Caco-2 (cell line): ENCODE measurements at places on chromosomes 1 and 21.

DNA sequence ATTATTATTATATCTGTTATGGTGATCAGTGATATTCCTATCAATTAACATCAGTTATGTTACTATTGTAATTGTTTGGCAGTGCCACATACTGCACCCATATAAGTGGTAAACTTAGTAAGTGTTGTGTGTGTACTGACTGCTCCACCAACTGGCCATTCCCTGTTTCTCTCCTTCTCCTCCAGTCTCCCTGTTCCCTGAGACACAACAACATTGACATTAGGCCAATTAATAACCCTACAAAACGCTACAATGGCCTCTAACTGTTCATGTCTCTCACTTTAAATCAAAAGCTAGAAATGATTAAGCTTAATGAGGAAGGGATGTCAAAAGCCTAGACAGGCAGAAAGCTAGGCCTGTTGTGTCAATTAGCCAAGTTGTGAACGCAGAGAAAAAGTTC, 6.6 kb upstream of the THRAP3 start:
- no peaks in the 10 kb centered on the region for H3K4me1 ChIP-seq
- H3K27ac ChIP-seq, result no peak overlapping the region
- H3K36me3 ChIP-seq, result no peaks in the 10 kb centered on the region

- DNase-seq, result no peak
- no peaks in the 10 kb centered on the region for H3K4me1 ChIP-seq
- no peak overlapping the region for H3K4me3 ChIP-seq
- H3K27me3 ChIP-seq, result no peaks in the 10 kb centered on the region
Measured at GRCh38 chr1:236938760-236939159, 65.5 kb downstream of the MT1HL1 start.

- no peak overlapping the region for H3K27ac ChIP-seq
- H3K4me3 ChIP-seq, result no peak overlapping the region
- H3K4me1 ChIP-seq, result no peaks in the 10 kb centered on the region; the same call in 1 of the 2 replicates
- no peaks in the 10 kb centered on the region for H3K36me3 ChIP-seq
Measured at GRCh38 chr1:173056365-173056764, 5.6 kb upstream of the TNFSF18 start.

DNA sequence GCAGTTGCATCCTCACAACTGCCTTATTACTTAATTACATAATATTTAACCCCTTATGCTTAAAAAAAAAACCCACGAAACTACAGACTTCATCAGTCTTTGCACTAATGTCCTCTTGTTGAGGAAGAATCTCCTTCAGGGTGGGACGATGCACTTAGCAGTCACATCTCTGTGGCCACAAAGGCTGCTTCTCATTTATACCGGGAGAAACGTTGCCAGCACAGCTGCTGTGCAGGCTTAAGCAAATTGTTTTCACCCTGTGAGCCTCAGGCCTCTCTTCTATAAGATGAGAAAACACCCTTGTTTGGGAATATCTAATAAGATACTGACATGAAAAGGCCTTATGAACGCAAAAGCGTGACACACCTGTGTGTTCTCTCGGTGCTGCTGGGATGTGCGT, 2.9 kb upstream of the OBSCN start:
- no peaks in the 10 kb centered on the region for H3K27me3 ChIP-seq
- no peaks in the 10 kb centered on the region for H3K4me1 ChIP-seq
- no peak for DNase-seq
- H3K4me3 ChIP-seq, result no peak overlapping the region

GRCh38 chr1:240312872-240313271, 221.2 kb downstream of the FMN2 start:
- H3K4me1 ChIP-seq, result no peaks in the 10 kb centered on the region
- no peaks in the 10 kb centered on the region for H3K36me3 ChIP-seq
- no peak overlapping the region for H3K27ac ChIP-seq
- no peak overlapping the region for H3K4me3 ChIP-seq
- no peaks in the 10 kb centered on the region for H3K27me3 ChIP-seq
